ENCODE measurements at places on chromosomes 3 and 15.

DNA sequence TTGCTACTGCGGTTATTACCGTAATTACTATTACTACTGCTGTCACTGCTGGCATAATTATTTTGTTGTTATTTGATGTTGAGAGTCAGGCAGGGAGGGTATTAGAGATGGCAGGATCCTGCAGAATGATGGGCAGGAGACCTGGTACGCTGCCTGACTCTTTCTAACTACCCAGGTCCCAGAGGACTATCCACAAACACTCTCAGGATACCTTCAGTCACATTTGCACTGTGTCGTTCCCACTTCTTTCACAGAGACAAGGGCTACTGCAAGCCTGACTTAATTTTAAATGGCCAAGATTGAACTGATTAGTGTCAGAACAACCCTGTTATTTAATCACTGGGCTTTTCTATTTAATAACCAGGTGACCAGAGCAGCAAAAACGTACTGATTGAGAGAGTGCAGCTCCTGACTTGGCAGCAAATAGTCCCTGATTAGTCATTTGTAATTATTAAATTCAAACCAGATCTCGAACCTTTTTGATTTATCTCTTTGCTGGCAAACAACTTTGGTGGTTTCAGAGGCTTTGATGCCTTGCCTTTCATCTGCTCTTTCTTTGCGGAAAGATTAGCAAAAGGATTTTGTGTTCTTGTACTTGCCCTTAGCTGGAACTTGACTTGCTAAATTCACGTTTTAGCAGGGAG lies 88.8 kb upstream of the ARHGEF3 start:
- DNase-seq: no peak

- DNase-seq: no peak
Measured at GRCh38 chr3:19467761-19468160, 319.5 kb downstream of the KCNH8 start.

DNA sequence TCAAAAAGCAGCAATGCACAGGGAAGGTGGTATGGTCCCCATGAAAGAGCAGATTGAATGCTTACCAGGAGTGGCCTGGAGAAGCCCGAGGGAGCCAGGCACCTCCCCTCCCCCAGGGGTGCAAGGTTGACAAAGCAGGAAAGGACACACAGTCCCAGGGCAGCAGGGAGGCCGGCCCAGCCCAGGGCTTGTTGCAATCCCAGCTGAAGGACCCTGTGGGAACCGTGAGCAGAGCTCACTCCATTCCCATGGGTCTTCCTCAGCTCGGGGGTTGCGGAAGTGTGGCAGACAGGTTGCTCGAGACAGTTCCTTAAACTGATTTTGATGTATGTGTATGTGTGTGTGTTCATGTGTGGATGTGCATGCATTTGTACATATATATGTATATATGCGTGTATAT lies 15.8 kb downstream of the UROC1 start:
- no peak for DNase-seq

DNA sequence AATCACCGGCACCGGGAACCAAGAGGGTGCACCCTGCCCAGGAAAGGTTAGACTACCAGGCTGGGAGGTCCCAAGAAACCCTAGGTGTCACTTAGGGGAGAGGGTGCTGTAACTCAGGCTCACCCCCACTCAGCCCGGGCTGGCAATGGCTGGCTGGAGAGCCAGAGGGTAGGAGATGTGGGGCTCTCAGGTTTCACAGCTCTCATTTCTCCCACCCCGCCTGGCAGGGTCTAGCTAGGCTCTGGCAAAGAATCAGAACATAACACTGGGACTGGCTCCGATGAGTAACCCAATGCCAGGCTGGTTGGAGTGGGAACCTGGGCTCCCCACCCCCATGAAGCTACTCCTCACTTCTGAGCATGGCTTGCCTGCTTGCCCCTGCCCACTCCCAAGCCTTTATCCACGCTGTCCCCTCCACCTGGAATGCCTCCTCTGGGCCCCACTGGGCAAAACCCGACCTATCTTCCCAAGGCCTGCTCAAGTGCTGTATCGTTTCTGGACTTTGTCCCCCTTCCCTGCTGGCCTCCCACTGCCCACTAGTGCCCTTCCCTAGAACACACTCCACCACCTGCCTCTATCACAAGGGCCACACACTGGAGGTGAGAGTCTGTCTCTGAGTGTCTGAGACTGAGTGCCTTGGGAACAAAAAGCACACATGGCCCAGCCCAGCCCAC lies 2.0 kb downstream of the CIB2 start:
- DNase-seq: no peak

GRCh38 chr3:48493203-48493501 lies 10.8 kb downstream of the SHISA5 start:
- no peak for DNase-seq

GRCh38 chr15:23387621-23388190 lies 33.2 kb downstream of the GOLGA8S start:
- no peak for DNase-seq

- DNase-seq: no peak
Measured at GRCh38 chr15:40536501-40536900, 28.3 kb downstream of the CCDC32 start.

DNA sequence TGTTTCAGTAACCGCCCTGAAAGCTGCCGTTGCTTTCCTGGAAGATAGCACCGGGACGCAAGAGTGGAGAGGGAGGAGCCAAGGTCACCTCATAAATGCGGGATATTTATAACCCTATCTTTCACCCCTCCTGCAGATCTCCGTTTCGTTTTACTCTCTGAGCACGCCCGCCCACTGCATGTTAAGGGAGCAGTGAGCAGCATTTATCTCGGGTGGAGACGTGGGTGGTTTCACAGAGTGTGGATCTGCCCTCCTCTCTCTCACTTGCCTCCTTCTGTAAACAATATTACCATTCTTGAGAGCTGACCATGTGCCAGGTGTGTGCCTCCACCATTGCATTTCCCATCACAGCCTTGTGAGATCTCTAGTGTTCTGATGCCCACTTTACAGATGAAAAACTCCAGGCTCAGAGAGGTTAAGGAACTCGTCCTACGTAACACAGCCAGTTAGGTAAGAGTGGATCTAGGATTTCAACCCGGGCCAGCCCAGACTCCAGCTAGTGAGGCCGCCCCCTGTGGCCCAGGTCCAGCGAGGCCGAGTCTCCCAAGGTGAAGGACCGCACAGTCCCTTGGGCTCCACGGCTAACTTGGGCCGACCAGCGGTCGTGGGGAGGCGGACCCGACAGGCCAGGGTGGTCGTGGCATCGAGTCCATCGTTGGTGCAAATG lies 16.9 kb upstream of the SEMA4B start:
- DNase-seq: no peak

- no peak for DNase-seq
Measured at GRCh38 chr3:171831936-171832335, 11.2 kb upstream of the TMEM212 start.

DNA sequence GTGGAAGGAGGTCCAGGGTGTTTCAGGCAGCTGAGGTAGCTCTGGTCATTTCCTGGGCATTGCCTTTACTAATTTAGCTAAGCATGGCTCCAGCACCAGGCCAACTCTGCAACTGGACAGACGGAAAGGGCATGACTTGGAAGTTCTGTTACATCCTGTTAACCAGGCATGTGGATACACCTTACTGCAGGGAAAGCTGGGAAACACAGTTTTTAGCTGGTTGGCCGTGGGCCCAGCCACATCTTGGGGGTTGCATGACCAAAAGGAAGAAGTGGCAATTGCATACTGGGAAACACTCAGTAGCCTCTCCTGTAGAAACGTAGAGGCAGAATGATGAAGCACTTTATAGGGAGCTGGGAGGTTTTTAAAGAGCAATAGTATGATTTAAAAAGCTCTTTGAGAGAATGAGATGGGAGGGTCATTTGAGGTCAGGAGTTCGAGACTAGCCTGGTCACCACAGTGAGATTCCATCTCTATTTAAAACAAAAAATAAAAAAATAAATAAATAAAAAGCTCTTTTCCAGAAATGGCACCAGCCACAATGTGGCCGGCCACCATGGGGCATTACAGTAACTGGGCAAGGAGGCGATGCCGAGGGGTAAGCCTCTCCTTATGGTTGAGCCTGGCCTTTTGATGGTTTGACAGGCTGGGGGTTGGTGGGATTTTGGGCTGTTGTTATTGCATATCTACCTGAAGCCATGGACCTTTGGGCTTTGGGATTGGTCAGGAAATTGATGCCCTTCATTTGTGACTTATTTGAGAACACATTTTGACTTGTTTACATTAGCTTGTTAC lies 28.6 kb downstream of the TRAK1 start:
- DNase-seq: no peak

Data from stimulated activated CD4-positive, alpha-beta T cell treated with anti-CD3 and anti-CD28 coated beads, TNF-alpha, amount 100 ng/mL, for 1 hour (primary cell).